ENCODE measurements at places on chromosomes 16 and 17.

- DNase-seq: no peak
Observed at GRCh38 chr16:66081775-66082366, 284.6 kb upstream of the CDH5 start.

DNA sequence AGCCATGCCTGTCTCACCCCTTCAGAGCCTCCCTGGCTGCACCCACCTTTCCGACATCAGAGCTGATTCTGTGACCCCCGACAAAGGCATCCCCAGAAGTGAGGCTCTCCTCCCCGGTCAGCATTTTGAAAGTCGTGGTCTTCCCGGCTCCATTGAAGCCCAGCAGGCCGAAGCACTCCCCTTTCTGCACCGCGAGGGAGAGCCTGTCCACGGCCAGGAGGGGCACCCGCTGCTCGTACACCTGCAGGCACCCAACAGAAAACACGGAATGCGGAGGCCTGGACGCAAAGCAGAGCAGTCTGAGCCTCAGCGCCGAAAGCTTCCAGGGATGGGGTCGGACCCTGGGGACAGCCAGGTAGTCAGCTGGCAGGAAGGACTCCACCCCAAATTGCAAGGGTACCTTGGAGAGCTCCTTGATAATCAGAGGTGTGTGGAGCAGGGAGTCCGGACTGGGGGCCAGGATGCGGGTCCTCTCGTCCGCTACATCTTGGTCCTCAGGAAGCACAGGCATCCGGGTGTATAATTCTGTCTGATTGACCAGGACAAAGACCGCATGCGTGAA is 13.1 kb upstream of the RNPS1 start:
- DNase-seq: no peak

DNA sequence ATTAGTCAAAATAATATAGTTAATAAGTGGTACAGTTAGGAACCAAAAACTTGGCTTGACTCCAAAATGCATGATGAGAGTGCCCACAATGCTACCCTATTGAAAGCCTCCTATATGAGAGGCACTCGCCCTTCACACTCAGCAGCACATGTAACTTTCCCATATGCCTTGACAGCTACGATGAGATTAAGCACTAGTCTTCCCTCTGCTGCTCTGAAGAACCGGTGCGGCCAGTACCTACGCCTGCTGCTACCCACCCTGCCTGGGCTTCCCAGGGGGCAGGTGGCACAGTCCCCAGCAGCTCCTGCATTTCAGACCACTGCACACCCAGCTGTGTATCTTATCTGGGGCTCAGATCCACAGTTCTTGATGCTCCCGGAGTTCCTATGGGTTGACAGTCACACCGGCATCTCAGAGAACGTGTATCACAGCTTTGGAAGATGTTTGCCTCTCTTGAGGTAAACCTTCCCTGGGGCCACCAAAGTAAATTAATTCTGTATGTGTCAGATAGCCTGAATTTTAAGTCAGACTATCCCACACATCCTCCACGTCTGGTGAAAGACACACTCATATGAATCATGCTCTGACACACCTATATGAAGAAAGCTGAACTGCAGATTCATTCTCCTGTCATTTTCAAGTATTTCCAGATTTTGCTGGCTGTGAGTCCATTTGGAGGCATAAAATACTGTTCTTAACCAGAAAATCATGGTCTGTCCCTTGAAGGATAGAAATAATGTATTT is 77.8 kb downstream of the MYH10 start:
- no peak for DNase-seq

DNA sequence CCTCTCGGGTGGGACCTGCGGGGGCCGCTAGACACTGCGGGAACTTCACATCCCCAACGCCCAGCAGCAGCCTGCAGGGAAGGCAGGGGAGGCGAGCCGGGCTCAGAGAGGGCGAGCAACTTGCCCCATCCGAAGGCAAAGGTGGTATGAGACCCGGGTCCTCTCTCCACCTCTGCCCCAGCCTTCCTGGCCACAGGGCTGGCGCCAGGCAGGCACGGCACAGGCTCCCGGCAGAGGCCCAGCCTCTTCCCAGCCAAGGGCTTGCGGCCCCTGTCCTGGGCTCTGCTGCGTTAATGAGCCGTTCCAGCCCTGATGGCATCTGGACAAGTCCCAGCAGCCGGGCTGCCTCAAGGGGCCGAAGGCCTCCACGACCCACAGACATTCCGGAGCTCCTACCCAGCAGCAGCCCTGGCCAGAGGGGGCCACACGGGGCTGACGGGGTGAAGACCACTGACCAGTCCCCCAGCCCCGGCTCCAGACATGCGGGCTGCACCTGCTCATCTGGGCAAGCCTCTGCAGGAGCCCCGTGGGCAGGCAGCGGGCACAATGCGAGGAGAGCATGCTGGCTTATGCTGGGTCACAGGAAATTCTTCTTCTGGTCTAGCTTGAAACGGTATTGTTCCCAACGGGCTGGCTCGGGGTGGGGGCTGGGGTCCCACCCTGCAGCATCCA is 1.2 kb upstream of the HS3ST6 start:
- no peak for DNase-seq

DNA sequence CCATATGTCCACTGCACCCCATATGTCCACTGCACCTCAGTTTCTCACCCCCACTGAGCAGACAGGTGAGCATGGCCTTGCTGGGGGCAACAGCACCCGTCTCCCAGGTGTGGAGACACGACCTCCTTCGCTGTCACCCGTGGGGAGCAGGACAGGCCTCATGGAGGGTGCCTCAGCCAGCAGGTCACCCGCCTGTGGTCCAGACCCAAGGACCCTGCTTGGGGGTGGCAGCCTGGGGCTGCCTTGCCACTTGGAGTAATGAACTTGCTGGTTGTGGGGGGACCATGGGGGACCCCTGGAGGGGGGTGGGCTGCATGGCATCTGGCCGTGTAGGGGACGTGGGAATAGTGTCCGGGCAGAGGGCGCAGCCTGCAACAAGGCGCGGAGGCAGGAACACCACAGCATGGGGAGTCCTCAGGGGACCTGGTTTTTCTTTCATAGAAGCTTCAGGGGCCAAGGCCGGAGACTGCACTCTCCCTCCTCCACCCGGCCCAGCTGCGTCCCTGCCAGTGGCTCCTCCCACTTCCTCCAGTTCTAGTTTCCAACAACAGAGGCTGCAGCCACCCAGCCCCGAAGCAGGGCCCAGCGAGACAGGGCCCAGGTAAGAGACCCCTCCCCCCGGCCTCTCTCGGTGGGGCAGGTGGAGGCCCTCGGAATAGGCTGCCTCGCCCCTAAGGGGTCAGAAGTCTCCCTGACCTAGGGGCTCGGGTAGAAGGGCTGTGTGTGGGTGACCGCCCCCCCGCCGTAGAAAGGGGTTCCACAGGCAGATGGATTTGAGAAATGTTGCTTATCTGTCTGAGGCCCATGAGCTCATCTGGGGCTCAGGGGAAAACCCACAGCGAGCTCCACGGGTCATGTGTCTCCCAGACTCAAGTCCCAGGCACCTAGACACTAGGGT is at the start of gene NHLRC4:
NHLRC4 (plus strand) TSS at position 531 of the 898 bp plus-strand sequence. CDS start 1,043 bp downstream, outside the sequence.
- no peak for DNase-seq

DNA sequence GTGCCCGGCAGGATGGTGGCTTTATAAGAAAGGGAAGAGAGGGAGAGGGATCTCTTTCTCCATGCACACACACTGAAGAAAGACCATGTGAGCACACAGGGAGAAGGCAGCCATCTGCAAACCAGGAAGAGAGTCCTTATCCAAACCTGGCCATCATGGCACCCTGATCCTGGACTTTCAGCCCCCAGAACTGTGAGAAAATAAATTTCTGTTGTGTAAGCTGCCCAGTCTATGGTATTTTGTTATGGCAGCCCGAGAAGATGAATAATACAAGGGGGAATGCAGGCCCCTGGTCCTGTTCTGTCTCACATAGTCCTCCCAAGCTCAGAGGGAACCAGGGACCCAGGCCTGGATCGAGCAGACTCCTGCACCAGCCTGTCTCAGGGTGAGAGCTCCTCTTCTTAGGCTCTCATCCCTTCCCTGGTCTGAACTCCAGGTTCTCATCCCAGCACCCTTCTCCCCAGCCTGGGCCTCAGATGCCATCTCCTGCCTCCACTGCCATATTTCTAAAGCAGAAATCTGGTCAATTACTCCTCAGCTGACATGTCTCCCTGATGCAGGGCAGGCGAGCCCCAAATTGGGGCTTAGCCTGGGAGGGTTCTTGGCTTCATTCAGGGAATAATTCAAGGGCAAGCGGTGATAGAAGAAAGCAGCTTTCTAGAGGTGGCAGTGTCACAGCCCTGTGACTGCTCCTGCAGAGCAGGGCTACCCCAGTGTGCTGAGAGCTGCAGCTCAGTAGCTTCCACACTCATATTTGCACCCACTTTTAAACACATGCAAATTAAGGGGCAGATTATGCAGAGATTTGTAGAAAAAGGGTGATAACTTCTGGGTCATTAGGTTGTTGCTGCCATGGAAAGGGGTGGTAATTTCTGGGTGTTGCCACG is 28.8 kb downstream of the IGFBP4 start:
- DNase-seq: no peak

GRCh38 chr16:53944025-53944424 is 240.1 kb downstream of the FTO start:
- DNase-seq: no peak

DNA sequence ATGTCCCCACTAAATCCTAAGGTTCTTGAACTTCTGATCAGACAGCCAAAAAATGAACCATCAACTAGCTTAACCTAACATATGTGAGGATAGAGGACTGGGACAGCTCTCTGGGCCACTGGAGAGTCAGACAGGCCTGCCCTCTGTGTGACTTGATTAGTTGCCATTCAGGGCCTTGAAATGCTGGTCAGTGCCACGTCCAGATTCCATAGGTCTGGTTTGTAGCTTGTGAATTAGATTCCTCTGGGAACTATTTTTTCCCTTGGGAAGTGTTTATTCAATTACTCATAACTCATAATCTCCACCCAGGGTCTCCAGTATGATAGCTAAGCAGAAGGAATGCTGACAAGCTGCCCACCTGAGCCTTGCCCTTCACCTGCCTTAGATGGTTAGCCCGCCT is 48.2 kb downstream of the IGF2BP1 start:
- no peak for DNase-seq

DNA sequence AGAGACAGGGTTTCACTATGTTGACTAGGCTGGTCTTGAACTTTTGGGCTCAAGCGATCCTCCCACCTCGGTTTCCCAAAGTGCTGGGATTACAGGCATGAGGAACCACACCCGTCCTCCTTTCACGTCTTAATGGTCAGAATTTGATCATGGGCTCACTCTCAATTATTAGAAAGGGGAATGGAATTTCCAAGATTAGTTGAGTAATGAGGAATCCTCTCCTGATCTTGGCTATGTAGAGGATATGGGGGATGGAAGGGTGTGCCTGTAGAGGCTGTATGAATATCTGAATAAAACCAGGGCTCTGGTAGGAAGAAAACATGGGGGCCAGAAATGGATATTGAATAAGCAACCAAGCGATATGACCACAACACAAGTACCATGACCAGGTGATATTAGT is 25.9 kb upstream of the SMURF2 start:
- DNase-seq: no peak

GRCh38 chr17:59830846-59831486 is 61.8 kb downstream of the TUBD1 start:
- no peak for DNase-seq

GRCh38 chr16:58421529-58421928 is 29.3 kb downstream of the GINS3 start:
- no peak for DNase-seq

DNA sequence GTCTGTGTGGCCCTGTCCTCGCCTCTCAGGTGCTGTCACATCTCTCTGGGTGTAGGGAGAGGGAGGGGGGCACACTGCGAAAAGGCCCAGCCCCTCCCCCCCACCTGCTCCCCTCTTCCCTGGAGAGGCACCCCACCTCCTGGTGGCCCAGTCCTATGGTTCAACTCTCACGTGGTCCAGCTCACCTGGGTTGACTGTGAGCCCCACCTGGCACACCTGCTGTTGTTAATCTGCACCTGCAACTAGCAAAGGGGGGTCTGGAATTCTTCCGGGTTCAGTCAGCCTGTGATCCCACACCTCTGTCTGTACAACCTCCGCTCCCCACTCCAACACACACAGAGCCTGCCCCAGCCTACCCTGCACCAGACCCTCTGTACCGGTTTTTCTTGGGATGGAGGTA is 2.0 kb upstream of the SYNGR2 start:
- DNase-seq: no peak

GRCh38 chr17:2693561-2694380 is 17.8 kb downstream of the CLUH start:
- no peak for DNase-seq

DNA sequence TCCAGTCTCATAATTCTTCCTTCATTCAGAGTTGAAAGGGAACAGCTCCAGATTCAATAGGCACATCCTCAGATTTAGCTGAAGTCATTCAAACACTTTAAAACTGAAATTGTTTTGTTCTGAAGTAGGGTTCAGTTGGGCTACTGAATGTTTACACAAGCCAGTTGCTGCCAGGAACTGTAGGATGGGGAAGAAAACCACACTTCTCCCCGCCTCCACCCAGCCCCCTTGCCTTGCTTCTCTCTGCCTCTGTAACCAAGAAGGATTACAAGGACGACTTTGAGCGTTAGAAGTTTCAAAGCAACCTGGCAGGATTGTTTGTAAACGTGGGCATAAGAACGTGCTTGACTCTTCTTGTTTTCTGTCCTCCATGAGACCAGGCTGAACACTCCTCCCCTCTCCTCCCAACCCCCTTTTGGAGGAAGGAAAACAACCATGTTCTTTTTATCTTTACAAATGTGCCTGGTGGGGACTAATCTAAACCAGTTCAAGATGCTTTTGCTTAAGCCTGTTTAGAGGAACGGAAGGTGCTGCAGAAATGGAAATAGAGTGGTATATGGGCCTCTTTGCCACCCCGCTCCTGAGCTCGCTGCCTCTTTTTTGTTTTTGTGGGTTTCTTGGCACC is 287.9 kb downstream of the FTO start:
- DNase-seq: no peak

DNA sequence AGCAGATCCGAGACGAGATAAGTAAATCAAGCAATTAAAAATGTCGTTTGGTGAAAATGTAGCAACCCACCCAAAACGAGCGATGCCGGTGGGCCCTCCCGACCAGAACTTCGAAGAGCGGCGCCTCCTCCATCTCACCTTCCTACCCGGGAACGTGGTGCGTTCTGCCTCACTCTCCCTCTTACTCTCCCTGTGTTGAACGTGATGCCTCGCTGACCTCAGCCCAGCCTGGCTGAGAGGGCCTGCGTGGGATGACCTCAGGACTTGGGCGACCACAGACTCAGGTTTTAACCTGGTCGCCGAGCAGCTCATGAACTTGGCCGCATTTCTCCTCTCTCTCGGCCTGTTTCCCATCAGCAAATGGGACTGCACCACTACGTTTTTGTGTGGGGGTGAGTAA is 69.7 kb upstream of the RPL38 start:
- DNase-seq: no peak

GRCh38 chr17:83182620-83183101 is 103.3 kb downstream of the METRNL start:
- no peak for DNase-seq

DNA sequence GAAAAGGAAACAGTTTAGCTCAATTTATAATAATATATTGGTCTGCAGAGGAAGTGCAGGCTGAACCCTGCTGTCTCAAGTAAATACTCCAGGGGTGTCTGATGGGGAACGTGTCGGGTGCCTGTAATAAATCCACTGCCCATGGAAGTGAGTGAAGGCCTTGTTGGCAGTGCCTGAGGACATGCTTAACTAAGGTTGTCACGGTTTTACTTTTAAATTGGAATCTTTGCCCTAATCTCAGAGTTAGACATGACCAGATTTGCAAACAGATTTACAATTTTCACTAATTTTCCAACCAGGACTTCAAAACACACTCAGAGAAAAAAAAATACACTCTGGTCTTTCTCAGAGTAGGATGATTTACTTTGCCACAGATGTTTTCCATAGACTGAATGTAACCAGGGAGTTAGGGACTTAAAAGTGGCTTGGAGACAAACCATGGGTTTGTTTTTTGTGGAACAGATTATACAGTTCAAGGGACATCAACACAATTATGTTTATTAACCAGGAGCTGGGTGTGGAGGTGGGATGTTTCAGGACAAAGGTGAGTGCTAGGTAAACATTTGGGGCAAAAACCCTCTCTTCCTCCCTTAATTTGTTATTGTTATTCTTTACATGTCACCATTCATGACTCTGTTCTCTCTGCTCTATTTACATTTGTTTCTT is 144.5 kb downstream of the FTO start:
- no peak for DNase-seq
